NCI-H748 treated with DMSO at 0.1 percent for 48 hours (cell line): ENCODE measurements at places on chromosomes 6 and 20.

GRCh38 chr6:99492092-99492491 lies 23.1 kb downstream of the USP45 start:
- no peak for DNase-seq

- no peak for DNase-seq
These were observed 125.0 kb upstream of the TSHZ2 start for GRCh38 chr20:52847029-52847660.

- DNase-seq, result no peak
These were observed 207.9 kb downstream of the MYLK4 start for GRCh38 chr6:2542858-2543218.

DNA sequence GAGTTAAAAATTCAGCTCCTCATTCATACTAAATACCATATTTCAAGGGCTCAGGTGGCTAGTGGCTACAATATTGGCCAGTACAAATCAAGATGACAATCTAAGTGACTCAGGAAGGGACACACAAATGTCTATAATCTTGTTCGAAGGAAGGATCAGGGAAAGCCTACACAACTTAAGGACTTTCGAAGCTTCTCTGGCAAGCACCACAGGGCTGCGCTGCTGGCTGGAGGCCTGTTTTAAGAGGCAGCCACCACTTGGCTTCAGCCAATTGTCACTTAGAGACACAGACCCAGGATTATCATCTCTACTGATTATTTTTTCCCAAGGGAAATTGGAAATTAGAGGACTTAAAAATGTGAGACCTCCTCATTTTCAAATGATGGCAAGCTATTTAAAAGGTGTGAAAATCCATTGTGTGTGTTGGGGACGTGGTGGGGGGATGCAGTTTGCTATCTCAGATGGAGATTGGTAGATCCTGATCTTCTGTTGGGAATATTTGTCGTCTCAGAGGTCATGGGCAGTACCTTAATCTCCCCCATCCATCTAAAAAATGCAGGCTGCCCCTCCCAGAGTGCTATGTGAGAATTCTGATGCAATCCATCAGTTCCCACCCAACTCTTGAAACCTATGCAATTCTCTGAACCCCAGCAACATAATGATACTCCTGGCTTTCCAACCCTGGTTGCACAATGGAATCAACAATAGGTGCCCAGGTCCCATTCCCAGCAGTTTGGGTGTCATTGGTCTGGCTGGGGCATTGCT lies 11.3 kb downstream of the ARHGAP40 start:
- no peak for DNase-seq

- DNase-seq, result no peak
These were observed 1075.6 kb upstream of the GJE1 start for GRCh38 chr6:141056945-141057625.

GRCh38 chr6:16206595-16207037 lies 31.8 kb upstream of the GMPR start:
- peak; percentile 90 for DNase-seq

- DNase-seq, result no peak
These were observed 6.5 kb downstream of the PRPH2 start for GRCh38 chr6:42715871-42716270.

DNA sequence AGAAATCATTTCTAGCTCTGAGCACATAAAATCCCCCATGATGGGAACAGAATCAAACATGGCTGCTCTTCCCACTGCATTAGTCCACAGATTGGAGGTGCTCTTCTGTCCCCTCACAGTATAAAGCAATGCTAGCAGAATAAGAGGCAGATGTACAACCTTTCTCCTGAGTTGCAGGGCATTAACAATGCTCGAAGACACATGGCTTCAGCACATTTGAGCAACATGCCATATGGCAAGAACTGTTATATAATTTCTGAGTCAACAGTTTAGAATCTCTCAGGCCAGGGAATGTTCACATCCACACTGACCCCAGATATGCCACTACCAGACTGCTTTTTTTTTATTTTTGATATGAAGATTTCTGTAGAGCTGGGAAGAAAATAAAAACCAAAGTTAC lies 119.6 kb downstream of the KIF13A start:
- no peak for DNase-seq

GRCh38 chr20:45032276-45032675 lies 66.0 kb downstream of the STK4 start:
- DNase-seq, result no peak

GRCh38 chr6:147712841-147713240 lies 204.4 kb downstream of the SAMD5 start:
- no peak for DNase-seq

DNA sequence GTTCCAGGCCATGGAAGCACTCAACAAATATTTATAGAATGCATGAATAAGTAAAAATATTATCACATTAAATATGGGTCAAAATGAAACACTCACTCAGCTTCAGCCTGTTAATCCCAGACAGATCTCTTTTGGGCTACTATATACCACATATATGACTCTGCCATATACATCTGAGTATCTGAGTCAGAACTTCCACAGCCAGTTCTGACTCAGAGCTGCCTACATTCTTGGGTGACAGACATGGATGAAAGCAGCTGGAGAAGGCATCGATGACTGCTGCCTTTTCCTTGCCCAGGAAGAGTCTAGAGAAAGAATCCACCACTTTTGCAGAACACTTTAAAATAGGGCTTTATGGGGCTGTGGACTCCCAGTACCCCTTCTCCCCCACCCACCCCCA lies 11.5 kb upstream of the PDYN start:
- DNase-seq, result no peak

DNA sequence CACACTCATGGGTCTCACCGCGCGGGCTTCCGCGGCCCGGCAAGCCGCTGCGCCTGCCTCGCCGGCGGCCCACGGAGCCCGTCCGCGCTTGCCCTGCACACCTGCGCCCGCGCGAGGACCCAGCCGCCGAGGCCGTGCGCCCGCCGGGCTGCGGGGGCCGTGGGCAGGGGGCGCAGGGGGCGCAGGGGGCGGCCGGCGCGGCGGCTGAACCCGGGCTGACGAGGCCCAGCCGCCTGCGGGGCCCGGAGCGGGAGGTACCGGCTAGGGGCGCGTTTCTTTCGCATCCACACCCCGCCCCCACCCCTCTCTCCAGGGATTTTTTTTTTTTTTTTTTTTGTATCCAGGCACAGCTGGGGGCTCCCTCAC lies 43.8 kb upstream of the OSTM1 start:
- DNase-seq, result no peak

DNA sequence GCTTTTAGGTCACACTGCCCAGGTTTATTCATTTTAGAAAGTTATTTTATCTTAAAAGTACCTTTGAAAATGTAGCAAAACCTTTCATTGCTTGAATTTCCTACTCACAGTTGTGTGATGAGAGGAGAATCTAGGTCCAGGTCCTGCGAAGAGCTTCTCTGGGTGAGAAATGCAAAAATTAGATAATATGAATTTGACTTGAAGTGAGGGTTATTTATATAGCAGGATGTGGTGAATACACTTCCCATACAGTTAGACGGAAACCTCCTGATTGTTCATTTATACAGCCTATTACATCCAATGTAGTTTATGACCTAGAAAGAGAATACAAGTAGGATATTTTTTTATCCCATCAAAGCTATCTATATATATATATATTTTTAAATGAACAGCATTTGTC lies 30.5 kb downstream of the CDKAL1 start:
- DNase-seq, result peak; percentile 89

DNA sequence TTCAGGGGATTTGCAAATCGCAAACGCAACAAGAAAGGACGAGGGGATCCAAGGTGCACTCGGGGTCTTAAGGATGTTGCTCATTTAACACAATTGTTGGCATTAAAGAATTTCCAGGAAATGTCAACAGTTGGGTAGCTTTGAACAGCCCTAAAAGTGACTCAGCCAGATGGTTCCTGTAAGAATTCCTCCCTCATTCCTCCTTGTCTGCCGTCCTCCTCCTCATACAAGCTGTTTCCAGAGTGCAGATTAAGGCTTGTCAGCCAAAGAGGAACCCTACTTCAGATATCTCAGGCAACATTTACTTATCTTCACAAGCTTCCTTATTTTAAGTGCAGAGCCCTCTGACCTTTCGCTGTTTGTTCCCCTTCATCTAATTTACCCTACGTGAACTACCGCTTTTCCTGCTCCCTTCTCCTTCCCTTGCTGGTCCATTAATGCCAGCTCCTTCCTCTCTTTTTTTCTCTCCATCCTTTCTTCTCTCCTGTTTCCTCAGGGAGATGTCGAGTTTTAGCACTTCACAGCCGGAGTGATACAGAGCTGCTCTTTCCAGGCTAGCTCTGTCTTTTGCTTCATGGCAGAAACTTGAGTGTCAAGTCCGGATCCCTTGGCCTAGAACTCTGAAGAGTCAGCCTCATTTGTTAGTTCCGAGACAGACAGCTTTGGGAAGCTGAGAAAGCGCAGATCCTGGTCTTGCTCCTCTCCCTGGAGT lies 26.1 kb upstream of the TBC1D7 start:
- DNase-seq, result no peak

DNA sequence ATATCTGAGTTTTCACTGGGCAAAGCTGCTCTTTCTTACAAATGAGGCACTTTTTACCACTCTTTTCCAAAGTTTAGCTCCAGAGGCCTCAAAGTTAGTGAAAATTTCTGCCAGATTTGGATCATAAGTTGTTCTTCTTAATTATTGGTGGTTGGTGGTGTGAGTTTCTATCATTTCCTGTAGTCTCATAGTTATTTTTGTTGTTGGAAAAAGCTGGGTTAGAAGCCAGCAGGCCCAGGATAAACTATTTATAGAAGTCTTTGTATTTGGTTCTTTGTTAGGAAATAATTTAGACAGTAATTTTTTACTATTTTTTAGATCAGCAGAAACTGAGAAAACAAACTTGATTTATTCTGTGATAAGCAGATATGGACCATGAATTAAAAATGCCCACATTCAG lies 10.6 kb downstream of the PFDN4 start:
- no peak for DNase-seq

GRCh38 chr6:168027521-168027920 lies 30.1 kb downstream of the KIF25 start:
- DNase-seq, result no peak

- DNase-seq, result no peak
These were observed 112.2 kb downstream of the LRFN2 start for GRCh38 chr6:40474937-40475336.

- DNase-seq, result no peak
These were observed 34.8 kb upstream of the JAG1 start for GRCh38 chr20:10708351-10709185.

GRCh38 chr20:689348-689747 lies 13.7 kb upstream of the SCRT2 start:
- no peak for DNase-seq

DNA sequence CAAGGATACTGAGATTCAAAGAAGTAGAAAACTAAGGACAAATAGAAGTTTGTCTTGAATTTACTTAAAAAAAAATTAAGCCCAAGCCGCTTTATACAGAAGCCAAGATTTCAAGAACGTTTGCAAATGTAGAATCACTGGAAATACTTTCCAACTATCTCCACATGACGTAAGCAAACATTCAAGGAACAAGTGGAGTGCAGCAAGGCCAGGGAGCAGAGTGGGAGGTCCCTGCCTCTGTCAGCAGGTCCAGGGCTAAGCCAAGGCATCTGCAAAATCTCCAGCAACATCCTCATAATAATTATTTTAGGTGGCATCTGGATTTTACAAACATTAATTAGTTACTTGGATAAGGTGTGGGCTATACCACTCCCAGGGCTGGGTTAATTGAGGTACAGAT lies 60.1 kb upstream of the AKIRIN2 start:
- no peak for DNase-seq

DNA sequence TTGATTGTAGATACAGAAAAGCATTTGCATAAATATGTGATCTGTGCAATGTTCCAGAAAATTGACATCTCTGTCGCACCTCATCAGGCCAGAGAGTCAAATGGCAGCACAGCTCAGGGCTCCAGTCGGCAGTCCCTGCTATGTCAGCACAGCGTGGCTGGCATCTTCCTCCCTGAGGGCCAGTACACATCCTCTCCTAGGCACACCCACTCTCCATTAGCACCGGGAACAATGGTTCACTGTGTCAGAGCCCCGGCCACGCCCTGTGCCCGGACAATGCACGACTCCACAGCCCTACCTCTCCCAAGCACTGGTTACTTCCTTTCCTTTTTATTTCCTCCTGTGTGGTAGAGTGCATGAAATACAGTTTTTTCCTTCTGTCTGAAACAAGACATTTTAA lies 114.9 kb downstream of the FOXC1 start:
- peak; percentile 96 for DNase-seq

GRCh38 chr6:25788305-25788922 lies 33.9 kb downstream of the SLC17A4 start:
- DNase-seq, result peak; percentile 71

GRCh38 chr6:12785301-12785700 lies 68.7 kb downstream of the PHACTR1 start:
- no peak for DNase-seq

- no peak for DNase-seq
These were observed 60.2 kb upstream of the IL20RA start for GRCh38 chr6:137104926-137105325.

- no peak for DNase-seq
These were observed 9.8 kb downstream of the FAM210B start for GRCh38 chr20:56368351-56369134.

DNA sequence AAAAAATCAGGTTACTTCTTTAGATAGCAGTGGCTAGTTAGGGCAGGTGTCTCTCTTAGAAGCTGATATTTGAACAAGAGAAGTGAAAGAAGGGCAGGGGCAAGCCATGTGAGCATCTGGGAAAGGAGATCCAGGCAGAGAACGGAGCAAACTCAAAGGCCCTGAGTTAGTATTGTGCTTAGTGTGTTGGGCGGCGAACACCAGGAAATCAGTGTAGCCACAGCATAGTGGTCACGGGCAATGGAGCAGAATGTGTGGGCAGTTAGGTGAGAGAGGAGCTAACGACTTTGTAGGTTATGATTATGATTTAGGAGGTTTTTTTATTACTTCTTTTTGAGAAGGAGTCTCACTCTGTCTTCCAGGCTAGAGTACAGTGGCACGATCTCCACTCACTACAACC lies 229.3 kb downstream of the TMEM242 start:
- DNase-seq, result no peak

DNA sequence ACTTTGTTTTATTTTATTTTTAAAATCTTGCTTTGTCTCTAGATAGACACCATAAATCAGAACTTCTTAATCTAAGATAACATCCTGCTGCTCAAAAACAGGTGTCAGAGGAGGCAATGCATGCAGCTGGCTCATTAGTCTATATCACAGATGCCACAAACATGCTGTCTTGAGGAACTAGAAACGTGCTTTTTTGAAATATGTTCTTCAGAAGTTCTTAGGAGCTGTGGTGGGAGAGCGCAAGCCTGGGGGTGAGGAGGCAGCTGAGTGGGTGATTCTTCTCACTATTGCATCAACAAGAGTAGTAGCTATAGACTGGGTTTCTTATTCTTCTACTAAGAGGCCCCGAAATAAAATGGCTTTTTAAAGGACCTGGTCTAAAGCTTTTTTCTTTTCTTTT lies 23.4 kb downstream of the IL22RA2 start:
- no peak for DNase-seq

- DNase-seq, result no peak
These were observed 19.9 kb upstream of the CRIP3 start for GRCh38 chr6:43328528-43328927.

- DNase-seq, result no peak
These were observed 166.2 kb upstream of the MAFB start for GRCh38 chr20:40855269-40855668.

DNA sequence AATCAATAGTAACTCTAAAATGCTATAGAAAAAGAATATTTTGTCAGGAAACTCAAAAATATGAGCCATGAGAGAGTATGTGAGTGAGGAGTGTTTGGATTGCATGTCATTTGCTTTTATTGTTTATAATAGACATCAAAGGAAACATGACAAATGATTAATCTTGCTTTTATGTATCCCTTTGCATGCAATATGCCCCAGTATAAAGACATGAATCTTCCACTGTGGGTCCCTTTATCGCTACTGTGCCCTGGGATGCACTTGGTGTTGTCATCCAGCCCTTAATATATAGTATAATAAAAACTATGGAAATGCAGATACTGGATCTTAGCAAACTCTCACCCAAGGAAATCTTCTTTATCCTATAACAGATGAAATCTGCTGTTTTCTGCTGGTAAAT lies 77.3 kb downstream of the LAMA4 start:
- DNase-seq, result no peak
